DMS79 (cell line): ENCODE measurements at places on chromosomes 2 and 18.

DNA sequence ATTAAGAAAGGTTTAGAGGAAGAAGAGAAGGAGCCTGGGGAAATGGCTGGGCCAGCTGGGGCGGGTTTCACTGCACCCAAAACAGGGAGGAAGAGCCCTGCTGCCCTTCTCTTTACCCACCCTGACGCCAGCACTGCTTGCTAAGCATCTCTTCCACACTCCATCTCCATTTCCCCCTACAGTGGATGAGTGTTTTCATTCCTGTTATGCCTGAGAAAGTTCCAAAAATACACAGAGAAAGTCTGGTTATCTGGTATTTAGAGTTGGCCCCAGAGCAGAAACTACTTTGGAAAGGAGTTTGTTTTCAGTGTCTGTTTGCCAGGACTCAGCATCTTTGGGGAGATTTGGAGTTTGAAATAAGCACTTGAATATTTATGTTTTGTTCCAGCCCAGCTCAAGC, 451.0 kb downstream of the SLC4A3 start:
- DNase-seq: peak; percentile 12

- DNase-seq: no peak
Observed at GRCh38 chr2:26148501-26148900, 24.4 kb upstream of the GAREM2 start.

GRCh38 chr2:624096-624495, 53.1 kb downstream of the TMEM18 start:
- DNase-seq: no peak

DNA sequence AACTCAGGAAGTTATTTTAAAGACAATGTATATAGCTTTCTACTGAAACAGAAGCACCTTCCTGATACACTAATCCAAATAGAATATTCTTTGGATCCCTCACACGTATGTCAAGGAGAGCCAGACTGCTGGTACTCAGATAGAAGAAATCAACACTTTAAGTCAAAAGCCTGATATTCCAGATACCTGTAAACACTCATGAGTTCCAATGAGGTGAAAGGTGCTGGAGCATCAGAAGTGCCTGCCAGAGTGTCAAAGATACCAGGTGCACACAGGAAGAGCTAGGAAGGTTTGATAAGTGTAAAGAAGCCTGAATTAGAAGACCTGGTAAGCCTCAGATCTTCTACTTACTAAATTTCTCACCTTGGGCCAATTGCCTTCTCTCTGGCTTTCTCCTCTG, 226.3 kb upstream of the SP5 start:
- no peak for DNase-seq

DNA sequence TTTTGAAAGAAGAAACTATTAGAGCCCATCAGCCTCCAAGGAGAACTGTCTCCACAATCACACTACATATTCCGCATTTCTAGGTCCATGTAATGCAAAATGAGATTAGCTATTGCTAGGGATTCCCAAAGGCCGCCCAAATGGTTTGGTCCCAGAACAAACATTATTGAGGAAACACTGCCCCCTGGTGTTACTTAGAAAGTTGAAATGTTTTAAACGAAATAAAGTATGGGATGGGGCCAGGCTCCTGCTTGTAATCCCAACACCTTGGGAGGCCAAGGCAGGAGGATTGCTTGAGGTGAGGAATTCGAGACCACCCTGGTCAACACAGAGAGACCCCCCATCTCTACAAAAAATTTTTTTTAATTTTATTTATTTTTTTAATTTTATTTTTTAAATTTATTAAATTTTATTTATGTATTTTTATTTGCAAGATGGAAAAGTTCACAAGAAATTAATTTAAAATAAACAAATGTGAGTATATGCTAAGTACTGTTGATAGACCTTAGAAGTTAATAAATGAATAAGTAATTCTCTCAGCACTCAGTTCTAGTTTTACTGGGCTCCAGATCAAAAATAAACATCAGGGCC, 5.5 kb downstream of the NHEJ1 start:
- DNase-seq: peak; percentile 38

DNA sequence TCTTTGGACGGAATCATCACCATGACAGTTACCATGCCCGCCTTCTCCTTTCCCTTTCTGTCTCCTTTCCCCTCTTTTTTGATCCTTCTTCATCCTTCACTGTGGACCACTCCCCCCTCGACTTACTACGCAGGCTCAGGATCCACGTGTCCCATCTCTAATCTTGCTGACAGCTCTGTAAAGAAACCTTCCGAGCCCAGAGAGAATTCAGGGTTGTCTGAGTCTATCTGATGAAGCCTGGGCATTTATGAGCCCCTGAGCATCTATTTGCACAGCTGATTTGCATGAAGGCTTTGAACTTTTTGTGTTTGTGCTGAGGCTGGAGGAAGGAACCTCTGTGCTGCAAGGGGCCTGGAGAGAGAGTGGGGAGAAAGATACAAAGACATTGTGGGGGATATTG, 50.7 kb downstream of the CIB4 start:
- DNase-seq: no peak

- DNase-seq: no peak
Observed at GRCh38 chr2:28129955-28130695, 239.6 kb downstream of the BABAM2 start.

GRCh38 chr2:118593257-118593656, 254.2 kb downstream of the EN1 start:
- no peak for DNase-seq

GRCh38 chr2:239464166-239465016, 63.6 kb upstream of the HDAC4 start:
- DNase-seq: no peak

DNA sequence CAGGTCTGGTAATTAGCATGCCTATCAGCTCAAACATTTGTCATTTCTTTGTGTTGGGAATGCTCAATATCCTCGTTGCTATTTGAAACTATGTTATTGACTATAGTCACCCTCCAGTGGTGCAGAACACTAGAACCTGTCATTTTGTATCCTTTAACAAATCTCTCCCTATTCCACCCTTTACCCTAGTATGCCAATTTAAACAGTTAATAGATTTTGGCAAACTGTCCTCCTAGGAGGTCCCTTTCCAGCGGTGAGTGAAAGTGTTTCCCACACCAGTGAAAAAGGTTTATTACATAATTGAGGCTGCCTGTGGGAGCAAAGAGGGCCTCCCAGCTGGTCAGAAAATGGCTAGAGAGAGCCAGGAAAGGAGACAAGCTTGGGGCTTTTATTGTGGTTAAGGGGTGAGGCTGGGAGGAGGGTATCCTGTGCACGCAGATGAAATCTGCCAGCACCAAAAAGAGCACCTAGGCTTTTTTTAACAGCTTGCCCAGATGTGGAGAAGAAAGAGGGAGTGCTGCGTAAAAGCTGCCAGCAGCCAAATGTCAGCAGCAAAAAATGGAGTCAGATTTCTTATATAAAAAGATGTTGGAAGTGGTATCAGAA, 1.8 kb upstream of the DRC1 start:
- peak; percentile 55 for DNase-seq

DNA sequence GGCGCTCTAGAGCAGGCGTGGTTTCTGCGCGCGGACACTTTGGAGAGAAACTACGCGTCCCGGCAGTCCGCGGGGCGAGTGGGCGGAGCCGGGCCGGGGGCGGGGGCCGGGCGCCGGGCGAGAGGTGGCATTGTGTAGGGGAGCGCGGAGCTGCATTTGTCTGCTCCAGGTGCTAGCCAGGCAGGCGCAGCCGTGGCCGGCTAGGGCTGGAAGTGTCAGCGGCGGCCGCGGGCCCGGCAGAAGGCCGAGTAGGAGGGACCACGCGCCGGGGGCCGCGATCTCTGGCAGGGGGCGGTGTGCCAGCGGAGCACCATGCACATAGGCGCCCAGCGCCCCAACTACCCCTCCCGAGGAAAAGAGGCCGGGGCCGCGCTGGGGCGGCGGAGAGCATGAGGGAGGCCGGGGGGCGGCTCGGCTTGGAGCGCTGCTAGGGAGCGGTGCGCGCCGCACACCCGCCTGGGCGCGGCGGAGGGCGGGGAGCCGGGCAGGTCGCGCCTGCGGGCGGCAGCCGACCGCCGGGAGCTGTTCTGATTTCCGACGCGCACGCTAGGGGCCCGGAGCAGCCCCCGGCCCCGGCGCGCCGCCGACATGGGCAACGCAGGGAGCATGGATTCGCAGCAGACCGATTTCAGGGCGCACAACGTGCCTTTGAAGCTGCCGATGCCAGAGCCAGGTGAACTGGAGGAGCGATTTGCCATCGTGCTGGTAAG, at the start of gene FMNL2:
Gene FMNL2, plus strand, starts transcription at position 159 of the 710 bp plus-strand sequence.
- peak; percentile 50 for DNase-seq

GRCh38 chr2:124879640-124880039, 854.6 kb downstream of the CNTNAP5 start:
- no peak for DNase-seq

DNA sequence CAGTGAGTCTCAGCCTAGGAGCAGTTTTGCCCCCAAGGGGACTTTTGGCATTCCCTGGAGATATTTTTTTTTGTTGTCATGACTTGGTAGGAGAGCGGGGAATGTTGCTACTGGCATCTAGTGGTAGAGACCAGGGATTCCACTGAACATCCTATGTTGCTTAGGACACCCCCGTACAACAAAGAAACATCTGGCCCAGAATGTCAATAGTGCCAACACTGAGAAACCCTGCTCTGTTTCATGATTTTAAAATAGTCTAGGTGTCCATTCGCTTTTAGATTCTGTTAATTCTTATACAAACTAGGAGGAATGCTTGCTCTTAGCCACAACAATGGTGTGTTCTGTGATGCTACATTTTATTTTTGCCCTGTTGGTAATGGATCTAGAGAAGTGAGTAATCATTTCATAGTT, 225.8 kb upstream of the SIX3 start:
- DNase-seq: no peak

GRCh38 chr18:75353357-75353756, 74.1 kb downstream of the SMIM21 start:
- no peak for DNase-seq

- DNase-seq: no peak
Observed at GRCh38 chr2:23418461-23418911, 33.5 kb downstream of the KLHL29 start.

DNA sequence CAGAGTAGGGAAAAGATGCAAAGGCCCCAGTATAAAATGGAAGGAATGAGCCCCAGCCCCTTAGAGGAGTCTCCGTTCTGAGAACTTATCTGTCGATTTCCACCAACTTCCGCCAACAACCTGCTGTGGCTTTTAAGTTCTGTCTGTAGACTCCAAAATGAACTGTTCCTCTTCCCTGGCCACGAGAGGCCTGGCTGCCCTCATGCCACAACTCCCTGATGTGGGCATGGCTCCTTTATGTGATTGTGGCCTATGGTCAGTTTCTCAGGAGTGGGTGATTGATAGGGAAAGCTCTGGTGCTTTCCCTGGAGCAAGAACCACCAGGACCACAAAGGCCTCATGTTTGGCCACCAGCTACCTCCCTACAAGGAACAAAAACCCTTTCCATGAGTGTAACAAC, 18.8 kb upstream of the CD207 start:
- no peak for DNase-seq

GRCh38 chr2:170360546-170361089, 182.7 kb downstream of the MYO3B start:
- DNase-seq: no peak

- no peak for DNase-seq
Observed at GRCh38 chr2:20189299-20189931, 35.5 kb downstream of the SDC1 start.

DNA sequence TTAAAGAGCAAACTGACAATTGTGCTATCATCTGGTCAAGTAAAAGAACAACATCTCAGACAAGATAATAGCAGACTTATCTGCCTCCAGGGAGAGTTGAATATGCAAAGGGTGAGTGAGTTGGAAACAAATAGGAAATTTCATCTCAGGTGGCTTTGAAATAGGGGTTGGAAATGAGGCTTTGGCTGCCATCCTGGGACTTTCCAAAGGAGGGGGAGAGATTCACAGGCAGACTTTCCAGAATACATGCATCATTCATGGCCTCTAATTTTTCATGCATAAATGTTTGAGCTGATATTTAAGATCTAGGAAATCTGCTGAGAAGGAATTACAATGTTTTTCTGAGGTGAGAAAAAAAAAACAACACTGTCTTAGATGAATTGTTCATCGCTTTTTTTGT, 300.5 kb downstream of the ALK start:
- no peak for DNase-seq

- DNase-seq: no peak
Observed at GRCh38 chr2:95113464-95113863, 8.1 kb downstream of the MRPS5 start.

DNA sequence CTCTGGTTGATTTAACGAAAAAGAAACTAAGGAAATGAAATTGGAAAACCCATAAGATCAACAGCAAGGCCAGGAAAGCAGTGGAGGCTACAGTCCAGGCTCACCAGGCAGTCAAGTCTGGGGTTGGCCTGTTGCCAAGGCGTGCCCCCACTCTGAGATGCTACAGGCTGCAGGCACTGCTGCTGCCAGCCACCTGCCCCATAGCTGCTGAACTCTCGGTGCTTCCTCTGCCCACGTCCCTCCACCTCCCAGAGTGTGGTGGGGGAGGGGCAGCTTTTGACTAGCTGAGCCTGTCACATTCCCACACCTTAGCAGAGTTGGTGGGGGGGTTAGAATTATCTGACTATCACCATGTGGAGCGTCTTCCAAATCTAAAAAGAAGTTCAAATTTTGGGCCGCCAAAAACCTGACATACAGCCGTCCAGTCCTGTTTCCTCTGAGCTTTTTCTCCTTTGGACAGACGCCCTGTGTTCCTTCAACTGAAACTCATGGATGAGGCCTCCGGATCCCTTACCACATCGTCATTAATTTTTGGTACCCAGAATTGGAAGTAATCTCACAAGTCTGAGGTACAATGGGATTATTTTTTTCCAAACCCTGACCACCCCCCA, 3.9 kb upstream of the SH3RF3 start:
- no peak for DNase-seq

- DNase-seq: no peak
Observed at GRCh38 chr18:8277270-8277669, 332.0 kb upstream of the RAB12 start.
